GM04503 (cell line): ENCODE measurements at places on chromosomes 7 and 10.
A peak's percentile ranks its signal among the peaks of the same experiment; 100 is the strongest.

GRCh38 chr10:78777466-78777865, 291.3 kb upstream of the ZMIZ1 start:
- peak; percentile 28 for DNase-seq

- no peak for DNase-seq
These were observed 179.5 kb upstream of the HGF start for GRCh38 chr7:81949306-81949705.

DNA sequence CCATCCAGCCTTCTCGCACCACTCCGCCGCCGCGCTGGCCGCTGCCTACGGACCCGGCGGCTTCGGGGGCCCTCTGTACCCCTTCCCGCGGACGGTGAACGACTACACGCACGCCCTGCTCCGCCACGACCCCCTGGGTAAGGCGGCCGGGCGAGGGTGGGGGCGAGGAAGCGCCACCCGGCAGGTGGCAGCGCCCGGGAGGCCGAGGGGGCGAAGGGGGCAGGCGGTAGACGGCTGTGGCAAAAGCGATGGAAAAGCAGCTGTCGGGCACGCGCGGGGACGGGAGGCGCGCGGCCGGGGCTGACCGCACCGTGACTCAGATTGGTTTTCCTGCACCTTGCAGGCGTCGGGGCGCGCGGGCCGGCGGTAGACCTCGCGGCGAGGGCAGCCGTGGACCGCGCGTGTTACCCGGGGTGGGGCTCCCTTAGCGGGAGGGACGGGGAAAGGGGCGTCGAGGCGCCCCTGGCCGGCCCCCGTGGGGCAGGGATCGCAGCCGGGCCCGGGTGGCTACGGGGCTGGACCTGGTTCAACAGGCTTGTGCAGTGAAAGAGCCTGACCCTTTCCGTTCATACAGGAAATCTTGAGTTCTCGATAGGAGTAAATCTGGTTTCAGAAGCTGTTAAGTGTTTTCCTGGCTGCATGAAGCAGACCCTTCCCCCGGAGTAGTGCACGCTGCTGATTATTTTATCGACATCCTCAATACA, 608 bp downstream of the HHEX start:
- DNase-seq = no peak

DNA sequence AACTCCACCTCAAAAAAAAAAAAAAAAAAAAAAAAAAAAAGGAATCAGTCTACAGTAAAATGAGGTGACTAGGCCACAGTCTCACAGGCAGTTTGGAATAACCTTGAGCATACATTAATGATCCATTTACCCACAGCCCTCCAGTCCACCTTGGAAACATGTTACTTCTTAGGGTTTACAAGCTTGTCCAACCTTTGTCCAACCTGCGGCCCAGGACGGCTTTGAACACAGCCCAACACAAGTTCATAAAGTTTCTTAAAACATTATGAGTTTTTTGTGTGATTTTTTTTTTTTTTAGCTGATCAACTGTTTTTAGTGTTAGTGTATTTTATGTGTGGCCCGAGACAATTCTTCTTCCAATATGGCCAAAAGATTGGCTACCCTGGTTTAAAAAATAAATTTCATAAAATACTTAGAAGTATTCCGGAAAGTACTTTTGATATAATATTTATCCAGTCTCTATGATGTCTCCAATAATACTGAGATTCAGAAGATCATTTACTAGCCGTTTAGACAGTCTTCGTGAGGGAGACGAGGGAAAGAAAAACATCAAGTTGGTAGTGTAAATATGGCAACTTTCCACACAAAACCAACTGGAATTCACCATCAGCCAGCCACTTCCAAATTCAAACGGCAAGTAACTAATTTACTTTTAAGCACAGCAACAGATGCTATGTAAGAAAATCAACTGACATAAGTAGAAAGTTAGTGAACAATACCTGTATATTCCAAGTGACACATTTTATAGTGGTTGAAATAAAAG, 9.9 kb downstream of the BAZ1B start:
- DNase-seq = no peak

GRCh38 chr10:11757454-11757820, 15.3 kb downstream of the ECHDC3 start:
- peak; percentile 45 for DNase-seq

- no peak for DNase-seq
These were observed 589 bp downstream of the LSM8 start for GRCh38 chr7:118184565-118184940.

DNA sequence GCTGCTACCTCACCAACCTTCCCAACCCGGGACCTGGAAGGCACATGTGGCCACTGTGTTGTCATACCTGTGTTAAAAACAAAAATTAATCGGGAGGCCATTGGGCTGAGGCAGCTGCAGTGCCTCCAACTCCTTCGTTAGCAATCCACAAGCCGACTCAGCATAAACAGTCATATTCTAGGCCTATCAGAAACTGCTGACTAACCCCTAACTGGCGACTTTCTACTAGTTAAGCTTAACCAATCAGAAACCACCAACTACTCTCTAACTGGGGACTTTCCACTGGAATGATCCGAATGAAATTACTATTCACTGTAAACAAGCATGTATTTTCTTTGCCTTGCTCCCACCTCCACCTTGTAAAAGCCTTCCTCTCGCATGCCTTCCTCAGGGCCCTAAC, 14.1 kb upstream of the TMEM72 start:
- no peak for DNase-seq
